ENCODE measurements at places on chromosomes 13 and 19.

DNA sequence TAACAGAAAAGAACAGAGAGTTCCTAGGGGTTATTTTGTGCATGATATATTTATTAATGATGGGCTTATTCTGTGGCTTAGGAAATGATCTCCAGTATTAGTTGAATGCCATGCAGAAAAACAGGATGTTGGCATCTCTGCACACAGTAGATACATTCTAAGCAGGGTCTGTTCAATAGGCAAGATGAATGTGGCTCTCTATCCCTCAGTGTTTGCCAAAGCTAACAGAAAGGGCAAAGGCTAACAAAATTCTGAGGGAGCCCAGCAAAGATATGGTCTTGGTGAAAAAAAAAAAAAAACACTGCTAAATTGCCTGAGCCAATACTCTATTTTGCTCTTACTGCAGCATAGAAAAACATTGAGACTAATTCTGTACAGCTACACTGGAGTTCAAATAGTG, 1095.8 kb downstream of the UQCRFS1 start:
- no peak for DNase-seq

DNA sequence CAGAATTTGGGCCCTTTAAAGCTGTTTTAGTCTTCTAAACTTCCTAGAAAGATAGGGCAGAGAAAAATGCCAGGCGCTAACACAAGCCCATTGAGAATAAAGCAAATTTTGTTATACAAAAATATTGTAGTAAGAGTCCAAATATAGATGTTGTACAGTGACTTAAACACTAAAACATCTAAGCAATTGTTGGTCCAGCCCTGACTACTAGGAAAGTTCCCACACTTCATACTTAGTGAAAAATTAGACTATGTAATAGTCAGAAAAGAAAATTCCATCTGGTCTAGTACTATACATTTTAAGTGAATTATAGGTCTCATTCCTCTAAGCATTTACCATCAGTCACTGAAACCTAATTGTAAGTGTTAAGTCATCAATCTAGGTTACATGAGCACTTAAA, 1518.3 kb upstream of the SLC10A2 start:
- no peak for DNase-seq

DNA sequence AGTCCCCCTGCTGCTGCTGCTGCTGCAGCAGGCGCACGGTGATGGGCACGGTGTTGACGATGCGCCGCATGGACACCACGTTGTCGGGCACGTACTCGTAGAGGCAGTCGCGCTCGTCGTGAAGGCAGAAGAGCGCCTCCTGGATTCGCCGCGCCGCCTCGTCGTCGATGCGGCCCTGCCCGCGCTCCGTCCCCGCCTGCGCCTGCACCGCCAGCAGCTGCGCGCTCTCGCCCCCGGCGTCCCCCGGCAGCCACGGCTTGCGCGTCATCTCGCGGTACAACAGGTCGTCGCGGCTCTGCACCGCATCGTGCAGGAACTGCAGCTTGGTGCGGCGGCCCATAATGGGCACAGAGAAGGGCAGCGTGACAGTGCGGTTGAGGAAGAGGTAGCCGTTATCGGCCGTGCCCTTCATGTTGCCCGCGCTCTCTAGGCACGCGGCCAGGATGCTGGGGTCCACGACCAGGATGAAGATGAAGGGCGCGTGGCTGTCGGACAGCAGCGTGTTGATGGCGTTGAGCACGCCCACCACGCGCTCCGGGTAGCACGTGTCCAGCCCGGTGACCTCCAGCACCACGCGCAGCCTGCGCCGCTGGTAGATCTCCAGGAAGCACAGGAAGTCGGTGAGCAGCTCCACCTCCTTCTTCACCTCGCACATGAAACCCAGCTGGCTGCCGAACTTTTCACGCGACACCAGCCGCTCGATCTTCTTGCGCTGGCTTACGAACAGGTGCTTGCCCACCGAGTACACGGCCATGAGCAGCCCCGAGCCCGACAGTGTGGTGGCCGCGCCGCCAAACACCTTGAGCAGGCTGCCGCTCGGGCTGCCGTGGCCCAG, 8.1 kb downstream of the NKPD1 start:
- peak; percentile 22 for DNase-seq

DNA sequence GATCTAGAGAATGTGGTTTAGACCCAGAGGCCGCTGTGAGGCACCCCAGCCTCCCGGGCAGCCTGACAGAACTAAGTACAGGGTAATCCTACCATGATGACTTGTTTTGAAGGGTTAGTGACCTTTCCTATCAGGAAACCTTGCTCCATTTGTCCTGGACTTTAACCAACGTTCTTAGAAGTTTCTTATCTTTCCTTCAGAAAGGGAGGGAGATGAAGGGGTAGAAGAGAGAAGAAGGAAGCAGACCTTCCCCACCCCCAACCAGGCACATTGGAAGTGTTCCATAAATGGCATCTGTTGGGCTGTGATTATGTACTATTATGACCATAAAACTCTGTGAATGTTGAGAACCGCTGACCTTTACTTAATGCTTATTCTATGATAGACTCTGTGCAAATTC, 184.2 kb downstream of the OXGR1 start:
- DNase-seq = no peak

DNA sequence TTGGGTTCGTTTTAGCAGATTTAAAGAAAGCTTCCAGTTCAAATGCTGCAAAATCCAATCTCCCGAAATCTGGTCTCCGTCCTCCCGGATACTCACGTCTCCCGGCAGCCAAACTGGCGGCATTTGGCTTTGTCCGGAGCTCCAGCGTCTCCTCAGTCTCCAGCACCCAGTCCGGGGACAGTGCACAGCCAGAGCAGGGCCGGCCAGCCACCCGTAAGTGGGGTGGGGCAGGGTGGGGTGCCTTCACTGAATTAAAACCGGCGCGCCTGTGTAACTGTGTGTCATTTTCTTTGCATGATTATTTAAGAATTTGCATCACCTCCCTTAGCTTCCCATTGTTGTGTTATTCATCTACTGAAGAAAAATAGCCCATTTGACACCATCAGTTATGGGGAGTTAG, 280.6 kb downstream of the MTUS2 start:
- DNase-seq = no peak

DNA sequence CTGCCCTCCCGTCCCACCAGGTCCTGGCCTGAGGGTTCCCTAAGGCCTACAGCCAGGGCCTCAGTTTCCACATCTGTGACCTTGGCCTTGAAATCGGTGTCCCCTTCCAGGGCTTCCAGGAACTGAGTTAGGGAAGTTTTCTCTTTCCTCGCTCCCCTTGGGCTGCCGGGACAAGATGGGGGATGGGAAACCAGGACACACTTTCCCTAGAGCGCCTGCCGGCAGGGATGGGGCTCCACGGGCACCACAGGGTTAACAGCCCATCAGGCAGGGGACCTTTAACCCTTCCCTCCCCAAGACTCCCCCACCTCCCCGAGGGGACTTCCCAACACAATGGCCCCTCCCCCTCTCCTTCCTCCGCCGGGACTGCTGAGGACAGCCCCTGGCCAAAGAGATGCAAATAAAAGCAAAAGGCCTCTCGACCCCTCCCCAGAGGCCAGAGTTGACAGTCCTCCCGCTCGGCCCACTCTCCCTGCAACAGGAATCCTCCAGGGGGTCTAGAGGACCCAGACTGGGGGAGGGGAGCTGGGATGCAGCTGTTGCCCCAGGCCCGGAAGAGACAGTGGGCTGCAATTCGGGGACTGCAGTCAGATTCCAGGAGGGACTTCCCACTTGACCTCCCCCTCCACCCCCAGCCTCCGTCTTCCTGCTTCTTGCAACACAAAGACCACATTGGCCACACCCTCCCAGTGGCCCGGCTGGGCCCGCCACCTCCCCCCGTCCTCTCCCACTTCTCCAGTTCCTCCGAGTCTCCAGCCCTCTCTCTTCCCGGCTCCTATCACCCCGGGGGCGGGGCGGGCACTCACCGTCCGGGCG, 3.4 kb downstream of the BBC3 start:
- DNase-seq = peak; percentile 30

DNA sequence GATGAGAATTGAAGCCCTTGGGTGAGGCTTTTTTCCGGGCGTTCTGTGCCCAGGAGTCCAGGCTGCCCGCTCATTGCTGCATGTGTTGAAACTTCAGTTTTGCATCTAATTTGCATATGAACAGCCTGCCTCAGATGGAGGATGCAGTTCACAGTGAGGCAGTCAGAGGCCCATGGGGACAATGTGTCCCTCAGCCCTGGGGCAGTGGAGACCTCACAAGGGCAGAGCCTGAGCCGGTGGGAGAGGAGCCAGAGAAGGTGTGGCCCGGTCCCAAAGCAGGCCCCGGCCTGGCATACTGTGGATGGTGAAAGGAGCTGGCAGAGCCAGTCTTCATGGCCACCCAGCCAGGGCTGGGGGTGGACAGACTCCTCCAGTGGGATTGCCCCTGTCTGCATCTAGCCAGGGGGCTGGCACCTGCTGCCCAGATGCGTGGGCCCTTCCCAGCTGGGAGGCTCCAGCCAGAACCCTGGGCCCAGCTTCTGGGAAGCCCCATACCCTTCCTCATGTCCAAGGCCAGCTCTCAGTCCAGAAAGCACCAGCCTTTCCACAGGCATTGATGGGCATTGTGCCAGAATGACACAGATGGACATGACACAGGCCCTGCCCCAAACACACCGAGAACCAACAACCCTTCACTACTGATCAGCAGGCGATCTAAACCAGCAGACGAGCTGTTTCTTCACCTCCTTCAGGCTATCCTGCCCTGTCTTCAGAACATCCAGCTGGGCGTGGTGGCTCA, 32.9 kb upstream of the KCTD15 start:
- no peak for DNase-seq

GRCh38 chr13:30314069-30314468, 6.7 kb upstream of the KATNAL1 start:
- DNase-seq = no peak

DNA sequence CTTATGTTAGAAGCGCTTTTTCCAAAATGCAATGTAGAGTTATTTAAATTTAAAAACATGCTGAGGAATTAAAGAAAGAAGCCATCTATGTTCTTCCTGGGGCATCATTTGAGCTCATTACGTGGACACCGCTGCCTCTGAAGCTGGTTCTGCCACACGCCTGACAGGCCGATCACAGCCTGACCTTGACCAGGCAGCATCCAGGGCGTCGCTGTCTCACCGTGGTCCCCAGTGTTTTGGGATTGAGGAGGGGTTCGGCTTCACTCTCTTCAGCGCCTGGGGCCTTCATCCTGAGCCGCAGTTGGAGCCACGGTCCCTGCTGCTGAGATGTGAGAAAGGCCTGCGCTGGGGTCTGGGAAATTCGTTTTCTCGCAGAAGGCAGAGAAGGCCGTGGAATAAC, 64.0 kb downstream of the ATP11A start:
- DNase-seq = no peak

DNA sequence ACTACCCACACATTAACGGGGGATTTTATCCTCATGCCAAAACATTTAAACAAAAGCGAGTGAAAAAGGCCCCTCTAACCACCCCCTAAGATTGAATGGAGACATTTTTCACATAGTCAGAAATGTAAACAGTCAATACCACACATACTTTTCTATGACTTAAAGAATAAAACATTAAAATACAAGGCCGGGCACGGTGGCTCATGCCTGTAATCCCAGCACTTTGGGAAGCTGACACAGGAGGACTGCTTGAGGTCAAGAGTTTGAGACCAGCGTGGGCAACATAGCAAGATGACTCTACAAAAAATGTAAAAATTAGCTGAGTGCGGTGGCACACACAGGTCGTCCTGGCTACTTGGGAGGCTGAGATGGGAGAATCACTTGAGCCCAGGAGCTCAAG, 47.3 kb downstream of the MPHOSPH8 start:
- DNase-seq = no peak

DNA sequence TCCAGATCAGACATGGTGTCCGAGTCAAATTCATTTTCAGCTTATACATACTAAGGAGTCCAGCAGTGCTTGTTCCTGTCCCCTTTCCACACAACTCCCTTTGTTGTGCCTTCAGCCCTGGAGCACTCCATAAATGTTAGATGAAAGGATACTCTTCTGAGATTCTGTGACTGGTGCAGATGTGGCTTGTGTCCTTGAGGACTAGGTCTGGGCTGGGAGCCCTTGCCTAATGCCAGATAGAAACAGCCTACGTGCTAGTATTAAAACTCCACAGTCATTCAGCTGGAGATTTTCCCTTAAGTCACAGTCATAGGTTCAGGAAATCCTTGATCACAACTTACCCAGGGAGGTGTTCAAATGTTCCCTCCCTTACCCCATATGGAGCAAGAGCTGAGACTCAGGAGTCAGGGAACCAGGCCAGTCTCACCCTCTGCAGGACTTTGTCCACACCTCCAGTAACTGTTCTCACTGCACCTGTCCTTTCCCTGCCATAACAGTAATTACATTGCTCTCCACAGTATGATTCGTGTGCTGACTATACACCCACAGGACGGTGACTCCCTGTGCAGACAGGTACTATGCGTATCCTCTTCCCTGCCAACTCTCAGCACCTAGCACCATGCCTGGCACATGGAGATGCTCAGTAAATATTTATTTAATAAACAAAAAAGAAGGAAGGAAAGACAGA, 15.5 kb upstream of the SERPINE3 start:
- no peak for DNase-seq

GRCh38 chr13:65562305-65562704, 1667.8 kb downstream of the PCDH9 start:
- DNase-seq = no peak

- no peak for DNase-seq
These were observed 17.9 kb downstream of the DOCK9 start for GRCh38 chr13:98959786-98960605.

DNA sequence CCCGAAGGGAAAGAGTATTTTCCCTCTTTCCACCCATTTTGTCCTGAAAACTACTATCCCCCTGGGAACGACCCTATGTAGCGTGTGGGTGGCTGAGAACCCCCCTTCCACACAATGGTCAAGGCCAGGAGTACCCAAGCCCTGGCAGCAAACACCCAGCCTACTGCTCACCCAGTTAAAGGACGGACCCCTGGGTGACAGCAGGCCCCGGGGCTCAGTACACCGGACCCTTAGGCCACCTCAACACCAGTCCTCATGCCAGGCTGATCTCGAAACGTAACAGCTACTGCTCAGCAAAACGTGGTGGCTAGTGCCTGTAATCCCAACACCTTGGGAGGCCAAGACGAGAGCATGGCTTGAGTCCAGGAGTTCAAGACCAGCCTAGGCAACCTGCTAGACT, 1.4 kb downstream of the ANKRD27 start:
- no peak for DNase-seq

GRCh38 chr13:22773465-22773864, 407.3 kb upstream of the SGCG start:
- DNase-seq = no peak

DNA sequence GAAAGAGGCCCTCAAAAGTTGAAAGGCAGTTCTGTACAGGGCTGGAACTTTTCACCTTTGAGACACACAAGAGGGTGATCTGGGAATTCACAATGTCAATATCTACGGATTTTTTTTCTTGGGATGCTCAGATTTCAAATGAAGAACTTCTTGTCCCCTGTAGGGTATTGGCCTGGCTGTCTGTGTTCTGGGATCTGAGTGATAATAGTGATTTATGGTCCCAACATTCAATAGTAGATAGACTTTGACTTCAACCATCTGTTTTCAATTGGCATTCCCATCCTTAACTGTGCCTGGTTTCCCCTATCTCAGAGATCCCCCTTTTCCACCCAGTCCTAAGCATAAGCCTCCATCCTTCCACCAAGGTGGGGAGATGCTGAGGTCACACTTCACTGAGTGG, 274.1 kb downstream of the COG6 start:
- DNase-seq = no peak

GRCh38 chr19:17686592-17687024, 1.5 kb downstream of the UNC13A start:
- DNase-seq = no peak

Data from T-helper 9 cell (primary cell).